ENCODE measurements at places on chromosomes 7 and 10. TPM values are rescaled to one million over a fixed set of nuclear protein-coding genes. Genes with fewer than 3 reads are reported as not detected.

GRCh38 chr10:2143213-2143835, 406.0 kb upstream of the ADARB2 start:
- DNase-seq: no peak

PRPS1L1 gene
- not detected for total RNA-seq

DNA sequence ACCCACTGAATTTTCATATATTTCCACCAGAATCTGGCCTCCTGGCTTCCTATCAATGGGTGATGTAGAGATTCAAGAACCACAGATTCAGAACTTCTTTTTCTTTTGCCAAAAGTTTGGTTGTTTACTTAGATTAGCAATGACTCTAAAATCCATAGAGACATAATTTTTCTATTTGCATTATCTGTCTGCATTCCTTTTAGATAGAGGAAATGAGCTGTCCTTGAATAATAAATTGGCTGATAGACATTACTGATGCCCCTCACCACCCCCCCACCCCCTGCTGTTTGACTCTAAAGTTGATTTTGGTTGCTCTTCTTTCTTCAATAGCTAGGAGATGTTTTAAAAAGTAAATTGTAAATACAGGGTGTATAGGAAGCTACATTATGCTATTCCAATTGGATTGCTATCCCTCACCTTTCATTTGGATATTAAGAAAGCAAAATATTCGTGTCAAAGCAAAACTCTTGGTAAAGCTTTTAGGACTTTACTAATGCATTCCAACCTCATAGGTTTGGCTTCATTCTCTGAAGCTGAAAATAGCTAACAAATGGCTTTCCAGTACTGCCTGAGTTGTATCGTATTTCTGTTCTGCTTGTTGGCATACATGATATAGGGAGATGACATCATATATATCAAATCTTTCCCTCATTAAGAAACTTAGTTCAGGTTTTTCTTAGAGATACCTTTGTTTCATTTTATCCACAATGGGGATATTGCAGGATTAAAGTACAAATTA, 606.0 kb downstream of the ARL4A start:
- no peak for DNase-seq

DNA sequence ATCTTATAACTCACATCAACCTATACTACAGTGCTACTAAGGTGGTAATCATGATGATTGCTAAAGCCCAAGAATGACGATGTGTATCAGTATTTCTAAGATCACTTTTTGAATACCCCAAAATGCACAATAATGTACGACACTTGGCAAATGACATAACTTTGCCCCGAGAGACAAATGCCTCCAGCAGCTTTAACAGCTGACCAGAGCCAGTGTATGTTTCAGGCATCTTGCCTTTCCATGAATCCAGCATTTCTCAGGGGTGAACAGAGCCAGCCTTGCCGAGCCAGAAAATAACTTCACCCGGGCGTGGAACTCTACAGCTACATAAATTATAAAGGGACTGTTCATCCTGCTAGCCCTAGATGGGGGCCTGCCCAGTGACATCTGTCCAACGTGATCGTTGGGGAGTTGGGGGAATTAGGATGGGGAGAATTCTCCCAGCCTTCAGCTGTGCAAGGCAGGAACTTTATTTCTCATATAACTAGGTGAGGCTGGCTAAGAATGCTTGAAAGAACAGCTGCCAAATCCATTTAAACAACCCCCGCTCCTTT, 1.8 kb downstream of the IGFBP3 start:
- DNase-seq: no peak

GRCh38 chr10:18097524-18097923, 42.7 kb upstream of the CACNB2 start:
- DNase-seq: no peak

- DNase-seq: no peak
Observed at GRCh38 chr7:1418505-1419309, 40.6 kb downstream of the MICALL2 start.

MACC1 gene
- total RNA-seq: 22.1 TPM
